Stimulated activated CD8-positive, alpha-beta memory T cell treated with anti-CD3 and anti-CD28 coated beads, Interleukin-15, amount 100 ng/mL, for 24 hours (primary cell): ENCODE measurements at places on chromosomes 12 and 14.

GRCh38 chr12:69580074-69580473 is 5.2 kb upstream of the CCT2 start:
- no peak for DNase-seq

GRCh38 chr12:16670456-16671050 is 64.6 kb upstream of the LMO3 start:
- DNase-seq, result no peak

DNA sequence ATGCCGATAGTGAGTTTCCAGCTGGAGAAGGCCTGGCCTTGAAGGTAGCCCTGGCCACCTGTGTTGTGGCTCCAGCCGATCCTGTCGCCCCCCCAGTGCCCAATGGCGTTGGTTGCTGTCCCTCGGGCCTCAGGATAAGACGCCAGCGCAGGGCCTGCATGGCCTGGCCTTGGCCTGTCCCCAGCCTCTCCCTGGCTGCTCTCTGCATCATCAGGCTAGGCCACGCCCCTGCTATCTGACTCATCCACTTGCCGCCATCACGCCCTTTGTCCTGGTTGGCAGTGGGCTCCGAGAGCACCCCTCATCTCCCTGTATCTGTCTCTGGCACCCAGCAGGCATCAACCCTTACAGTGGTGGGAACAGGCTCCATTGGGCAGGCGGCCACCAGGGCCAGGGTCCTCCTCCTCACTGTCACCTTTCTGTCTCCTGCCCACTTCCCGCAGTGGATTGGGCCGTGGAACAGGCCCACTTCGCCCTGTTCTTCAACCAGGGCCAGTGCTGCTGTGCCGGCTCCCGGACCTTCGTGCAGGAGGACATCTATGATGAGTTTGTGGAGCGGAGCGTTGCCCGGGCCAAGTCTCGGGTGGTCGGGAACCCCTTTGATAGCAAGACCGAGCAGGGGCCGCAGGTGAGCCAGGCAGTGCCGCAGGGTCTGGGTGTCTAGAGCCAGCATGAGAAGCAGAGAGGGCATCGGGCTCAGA is 25.6 kb downstream of the ALDH2 start:
- no peak for DNase-seq

DNA sequence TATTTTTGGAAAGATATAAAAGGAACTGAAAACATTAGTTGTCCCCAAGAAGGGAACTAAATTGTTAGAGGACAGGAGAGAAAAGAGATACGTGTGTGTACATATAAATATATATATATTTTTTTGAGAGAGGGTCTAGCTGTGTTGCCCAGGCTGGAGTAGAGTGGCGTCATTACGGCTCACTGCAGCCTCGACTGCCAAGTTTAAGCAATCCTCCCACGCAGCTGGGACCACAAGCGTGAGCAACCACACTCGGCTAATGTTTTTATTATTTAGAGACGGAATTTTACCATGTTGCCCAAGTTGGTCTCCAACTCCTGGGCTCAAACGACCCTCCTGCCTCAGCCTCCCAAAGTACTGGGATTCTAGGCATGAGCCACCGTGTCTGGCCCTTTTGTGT is 16.2 kb upstream of the NOP2 start:
- no peak for DNase-seq

DNA sequence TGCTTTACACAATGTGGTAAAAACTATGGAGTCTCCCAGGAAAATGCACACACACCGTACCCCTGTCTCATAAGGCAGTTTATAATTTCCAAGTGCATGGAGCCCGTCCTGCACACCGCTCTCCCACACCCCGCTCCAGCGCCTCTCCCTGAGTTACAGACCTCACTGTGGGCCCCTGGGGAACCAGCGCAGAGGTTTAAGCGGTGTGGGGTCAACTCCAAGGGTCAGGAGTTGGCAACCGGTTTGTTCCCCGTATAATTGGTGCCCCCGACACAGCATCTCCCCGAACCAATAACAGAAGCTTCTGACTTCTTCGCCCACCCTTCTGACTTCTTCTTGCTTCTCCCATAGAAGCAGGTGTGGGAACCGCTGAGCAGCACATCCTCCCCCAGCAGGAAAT is 58.4 kb upstream of the DDX11 start:
- no peak for DNase-seq

DNA sequence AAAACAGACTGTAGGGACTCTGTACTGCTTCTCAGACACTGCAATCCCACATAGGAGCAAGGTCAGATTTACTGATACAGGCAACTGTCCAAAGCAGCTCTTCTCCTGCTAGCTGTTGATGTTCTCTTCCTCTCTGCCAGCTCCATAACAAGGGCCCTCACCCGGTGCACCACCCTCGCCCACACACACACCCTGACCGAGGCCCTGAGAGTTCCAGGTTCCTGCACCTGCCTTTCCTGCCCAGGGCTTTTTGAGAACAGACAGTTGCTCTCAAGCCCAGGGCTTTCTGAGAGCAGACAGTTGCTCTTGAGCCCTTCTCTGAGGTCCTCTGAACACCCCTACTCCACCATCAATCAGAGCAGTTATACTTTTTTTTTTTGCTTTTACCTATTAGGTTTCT is 233.8 kb upstream of the GARIN6 start:
- DNase-seq, result no peak

DNA sequence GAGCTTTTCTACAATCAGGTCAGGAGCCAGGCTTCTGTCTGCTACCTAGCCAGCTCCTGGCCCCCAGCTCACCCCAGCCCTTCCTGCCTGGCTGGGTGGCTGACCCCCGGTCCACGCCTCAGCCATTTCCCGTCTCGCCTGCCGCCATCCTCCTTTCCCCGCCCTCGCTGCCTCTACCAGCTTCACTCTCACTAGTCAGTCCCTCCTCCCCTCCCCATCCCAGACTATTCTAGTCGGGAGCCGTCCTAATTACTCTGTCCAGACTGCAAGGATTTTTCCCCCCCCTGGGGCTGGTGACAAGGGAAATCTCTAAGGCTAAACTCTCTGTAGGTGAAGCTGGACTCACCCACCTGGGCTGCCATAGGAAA is 825 bp downstream of the DHH start:
- DNase-seq, result no peak

GRCh38 chr14:103613517-103613916 is 15.5 kb upstream of the KLC1 start:
- no peak for DNase-seq

DNA sequence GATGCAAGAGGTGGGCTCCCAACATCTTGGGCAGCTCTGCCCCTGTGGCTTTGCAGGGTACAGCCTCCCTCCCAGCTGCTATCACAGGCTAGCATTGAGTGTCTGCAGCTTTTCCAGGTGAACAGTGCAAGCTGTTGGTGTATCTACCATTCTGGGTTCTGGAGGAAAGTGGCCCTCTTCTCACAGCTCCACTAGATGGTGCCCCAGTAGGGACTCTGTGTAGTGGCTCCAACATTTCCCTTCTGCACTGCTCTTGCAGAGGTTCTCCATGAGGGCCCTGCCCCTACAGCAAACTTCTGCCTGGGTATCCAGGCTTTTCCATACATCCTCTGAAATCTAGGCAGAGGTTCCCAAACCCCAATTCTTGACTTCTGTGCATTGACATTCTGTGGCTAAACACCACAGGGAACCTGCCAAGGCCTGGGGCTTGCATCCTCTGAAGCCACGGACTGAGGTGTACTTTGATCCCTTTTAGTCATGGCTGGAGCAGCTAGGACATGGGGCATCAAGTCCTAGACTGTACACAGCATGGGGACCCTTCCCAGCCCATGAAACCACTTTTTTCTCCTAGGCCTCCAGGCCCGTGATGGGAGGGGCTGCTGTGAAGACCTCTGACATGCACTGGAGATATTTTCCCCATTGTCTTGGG is 24.0 kb upstream of the SLC38A1 start:
- no peak for DNase-seq

GRCh38 chr12:54859502-54859901 is 5.2 kb downstream of the MUCL1 start:
- DNase-seq, result no peak

- no peak for DNase-seq
Observed at GRCh38 chr12:2051700-2052621, 826 bp upstream of the CACNA1C start.

- DNase-seq, result no peak
Observed at GRCh38 chr12:104866291-104866690, 91.8 kb downstream of the SLC41A2 start.

DNA sequence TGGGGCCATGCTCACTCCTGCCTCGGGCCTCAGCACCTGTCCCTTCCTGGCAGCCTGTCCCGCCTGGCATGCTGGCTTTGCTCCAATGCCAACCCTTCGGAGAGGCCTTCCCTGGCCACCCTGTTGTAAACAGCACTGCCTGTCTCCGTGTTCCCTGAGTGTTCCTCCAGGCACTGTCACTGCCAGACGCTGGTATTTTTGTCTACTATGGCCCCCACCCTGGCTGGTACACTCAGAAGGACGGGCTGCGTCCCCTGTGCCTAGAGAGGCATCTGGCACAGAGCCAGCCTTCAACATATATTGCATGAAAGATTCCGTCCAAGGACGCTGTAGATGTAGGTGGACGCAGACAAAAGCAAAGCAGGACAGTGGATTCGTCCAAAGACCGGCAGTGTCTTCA is 2.7 kb upstream of the ASPG start:
- DNase-seq, result no peak

DNA sequence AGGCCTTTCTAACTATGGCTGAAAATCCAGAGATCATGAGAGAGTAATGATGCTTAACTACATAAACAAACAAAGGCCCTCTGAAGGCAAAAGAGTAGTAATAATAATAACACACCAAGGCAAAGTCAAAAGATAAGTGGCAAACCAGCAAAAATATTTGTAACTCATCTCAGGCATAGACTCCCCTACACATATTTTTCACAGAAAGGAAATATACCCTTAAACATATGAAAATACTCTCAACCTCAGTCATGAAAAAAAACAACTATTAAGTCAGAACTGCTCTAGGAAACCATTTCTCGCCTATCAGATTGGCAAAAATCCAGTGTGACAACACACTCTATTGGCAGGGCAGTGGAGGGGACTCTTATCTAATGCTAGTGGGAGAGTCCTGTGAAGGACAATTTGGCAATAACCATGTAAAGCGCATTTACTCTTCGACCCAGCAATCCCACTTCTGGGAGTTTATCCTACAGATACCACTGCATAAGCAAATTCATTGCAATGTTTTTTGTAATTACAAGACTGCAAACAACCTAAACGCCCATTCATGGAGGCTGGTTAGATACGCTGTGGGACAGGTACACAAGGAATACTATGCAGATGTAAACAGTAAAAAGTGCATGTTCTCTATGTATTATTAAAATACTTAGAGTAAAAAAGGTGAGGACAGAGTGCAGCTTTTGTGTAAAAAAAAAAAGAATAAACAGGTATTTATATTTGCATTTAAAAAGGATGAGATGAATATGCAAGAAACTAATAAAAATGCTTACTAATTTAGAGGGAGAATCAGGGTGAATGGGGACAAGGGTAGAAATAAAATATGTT is 26.0 kb upstream of the IL22 start:
- no peak for DNase-seq

- no peak for DNase-seq
Observed at GRCh38 chr12:50404307-50404706, 3.6 kb downstream of the LARP4 start.

- no peak for DNase-seq
Observed at GRCh38 chr12:48182631-48183030, 813 bp upstream of the CCDC184 start.

DNA sequence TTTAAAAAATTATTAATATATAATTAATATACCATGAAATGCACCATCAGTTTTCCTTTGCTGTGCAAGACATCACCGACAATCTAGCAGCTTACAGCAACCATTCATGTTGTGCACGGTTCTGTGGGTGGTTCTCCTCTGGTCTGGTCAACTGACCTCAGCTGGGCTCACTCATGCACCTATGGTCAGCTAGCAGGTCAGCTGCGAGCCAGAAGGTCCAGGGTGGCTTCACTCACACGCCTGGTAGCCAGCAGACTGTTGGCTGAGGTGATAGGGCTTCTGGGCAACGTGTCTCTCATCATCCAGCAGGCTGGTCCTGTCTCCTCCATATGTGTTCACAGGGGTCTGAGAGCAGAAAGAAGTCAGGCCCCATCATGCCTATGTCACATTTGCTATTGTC is 210.4 kb downstream of the KIF26A start:
- no peak for DNase-seq

DNA sequence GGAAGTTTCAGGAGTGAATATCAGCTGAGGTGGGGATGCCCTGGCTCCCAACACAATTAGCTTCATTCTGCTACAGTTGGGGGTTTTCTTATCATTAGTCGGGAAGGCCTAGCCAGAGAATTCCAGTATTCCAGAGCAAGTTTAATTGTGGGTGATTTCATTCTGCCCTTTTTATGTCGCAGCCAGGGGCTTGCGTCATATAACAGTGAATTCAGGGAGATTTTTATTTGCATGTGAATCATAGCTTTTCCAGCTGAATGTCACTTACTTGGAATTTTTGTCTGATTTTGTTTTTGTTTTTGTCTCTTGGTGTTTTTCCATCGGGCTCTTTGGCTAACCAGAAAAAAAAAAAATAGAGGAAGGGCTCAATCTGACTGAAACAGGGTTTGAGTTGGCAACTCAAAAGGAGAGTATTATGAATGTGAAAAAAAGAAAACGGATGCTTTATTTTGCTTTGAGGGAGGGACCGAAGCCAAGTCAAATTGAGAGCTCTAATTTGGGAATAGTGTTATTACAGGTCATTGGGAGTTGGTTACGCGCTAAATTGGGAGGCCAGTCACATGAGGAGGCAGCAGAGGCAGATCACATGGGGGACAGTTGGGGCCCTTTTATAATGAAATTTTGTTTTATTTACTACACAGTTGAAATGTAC is 119.4 kb downstream of the SAMD4A start:
- DNase-seq, result no peak

GRCh38 chr14:68843471-68844209 is 50.8 kb upstream of the ZFP36L1 start:
- DNase-seq, result peak; percentile 47

DNA sequence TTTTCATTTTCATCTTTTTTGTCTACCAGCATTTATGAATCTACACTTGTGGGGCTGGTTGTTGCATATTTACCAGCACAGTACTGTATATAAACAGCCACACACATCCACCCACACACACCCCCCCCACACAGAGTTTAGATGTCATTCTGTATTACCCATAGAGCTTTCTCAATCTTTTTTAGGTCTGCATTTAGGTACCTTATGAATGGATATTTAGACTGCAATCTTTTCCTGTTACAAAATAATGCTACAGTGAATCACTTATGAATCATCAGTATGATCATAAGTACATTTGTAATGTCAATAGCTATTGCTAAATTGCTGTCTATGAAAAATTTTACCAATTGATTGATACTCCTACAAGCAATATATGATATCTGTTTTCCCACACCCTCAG is 67.3 kb upstream of the STK38L start:
- no peak for DNase-seq
